CD4-positive, alpha-beta T cell (primary cell): ENCODE measurements at places on chromosomes 1 and 21.

- no peak for DNase-seq
Observed at GRCh38 chr21:27448960-27449359, 482.1 kb upstream of the ADAMTS5 start.

- no peak for DNase-seq
Observed at GRCh38 chr21:41653243-41653953, 113.5 kb downstream of the RIPK4 start.

GRCh38 chr21:45427331-45428271 lies 22.6 kb downstream of the COL18A1 start:
- no peak for DNase-seq

DNA sequence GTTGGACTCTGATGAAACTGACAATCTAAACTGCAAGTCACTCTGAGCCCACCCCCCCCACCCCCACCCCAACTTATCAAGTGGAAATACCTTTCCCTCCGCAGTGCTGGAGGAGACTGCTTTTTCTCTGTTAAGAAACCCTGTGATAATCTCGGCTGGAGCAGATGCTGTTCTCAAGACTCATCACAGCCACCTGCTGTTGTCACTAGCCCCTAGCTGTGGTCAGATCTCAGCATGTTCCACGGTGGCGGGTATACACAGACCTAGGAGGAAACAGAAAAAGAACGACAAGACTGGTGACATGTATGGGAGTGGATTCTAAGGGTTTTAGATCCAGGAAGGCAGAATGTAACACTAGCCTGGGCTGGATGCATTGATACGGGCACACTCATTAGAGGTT lies 2.3 kb downstream of the ACTL8 start:
- DNase-seq, result no peak
